Caudate nucleus (tissue), 63 donors: ENCODE measurements at places on chromosomes 5 and 9.

DNA sequence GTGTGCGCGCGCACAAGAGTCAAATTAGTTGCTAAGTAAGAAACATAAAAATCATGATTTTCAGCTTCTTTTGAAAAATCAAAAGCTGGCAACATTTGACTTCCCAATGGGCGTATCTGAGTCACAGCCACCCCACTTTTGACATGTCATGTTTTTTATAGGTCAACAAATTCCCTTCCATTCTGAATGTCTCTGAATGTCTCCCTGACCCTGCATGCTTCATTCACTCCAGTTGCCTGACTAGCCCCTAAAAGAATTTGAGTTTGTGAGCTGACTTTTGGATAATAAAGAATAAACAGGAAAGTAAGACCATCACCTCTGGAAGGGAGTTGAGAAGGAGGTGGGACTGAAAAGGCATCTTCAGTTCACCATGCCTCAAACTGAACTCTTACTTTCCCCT is 20.2 kb upstream of the GLIS3 start:
- no peak for DNase-seq

- DNase-seq, result no peak
Observed at GRCh38 chr5:63310644-63311043, 651.6 kb downstream of the HTR1A start.

DNA sequence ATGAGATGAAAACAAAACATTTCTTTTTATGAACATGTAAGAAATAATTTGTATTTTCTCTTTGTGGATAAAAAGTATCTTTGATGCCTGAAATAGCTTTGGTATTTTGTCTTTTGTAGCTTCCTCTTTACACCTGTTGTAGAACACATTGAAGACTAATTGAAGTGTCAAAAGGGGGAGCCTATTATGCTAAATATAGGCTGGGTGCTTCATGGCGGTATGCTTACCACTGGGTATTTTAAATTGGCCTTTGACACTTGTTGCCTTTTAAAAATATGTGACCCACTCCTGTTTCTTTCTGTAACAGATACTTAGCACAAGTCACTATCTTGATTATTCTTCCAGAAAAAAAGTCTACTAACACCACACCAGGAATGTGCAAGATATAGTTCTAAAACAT is 226.4 kb downstream of the KIAA0825 start:
- DNase-seq, result no peak

- DNase-seq, result no peak
Observed at GRCh38 chr5:57429513-57430120, 53.0 kb downstream of the ACTBL2 start.

DNA sequence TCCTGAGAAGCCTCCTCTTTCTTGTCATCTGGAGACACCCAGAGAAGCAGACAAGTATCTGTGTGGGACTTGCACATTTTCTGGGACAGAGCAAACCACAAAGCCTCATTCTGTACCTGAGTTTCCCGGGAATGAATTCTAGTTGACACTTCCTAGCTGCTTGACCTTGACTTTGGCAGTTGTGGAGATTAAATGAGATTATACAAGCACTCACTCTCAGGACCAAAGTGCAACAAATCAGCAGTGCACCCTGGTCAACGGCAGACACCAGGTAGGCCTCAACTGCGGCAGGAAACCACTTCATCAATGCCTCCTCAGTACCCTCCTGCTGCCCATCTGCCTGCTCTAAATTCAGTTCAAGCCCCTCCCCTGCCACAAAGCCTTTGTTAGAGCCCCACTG is 114.7 kb upstream of the PANK3 start:
- DNase-seq, result no peak

DNA sequence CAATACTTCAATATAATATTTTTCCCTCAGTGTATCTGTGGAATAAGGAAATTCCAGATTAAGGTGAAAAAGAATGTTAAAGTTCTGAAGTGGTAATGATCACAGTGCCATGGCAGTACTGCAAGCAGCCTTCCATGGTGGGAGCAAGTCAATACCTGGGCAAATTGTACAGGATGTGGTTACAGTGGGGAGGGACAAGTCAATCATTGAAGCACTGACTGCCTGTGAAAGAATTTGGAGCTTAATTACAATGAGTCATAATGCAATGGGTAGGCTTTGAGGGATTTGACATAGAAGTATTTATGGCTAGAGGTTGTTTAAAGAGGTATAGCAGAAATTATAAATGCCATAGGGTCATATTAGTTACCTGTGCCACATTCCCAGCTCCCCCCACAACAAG is 786.5 kb upstream of the ACO1 start:
- no peak for DNase-seq

GRCh38 chr5:142280066-142281007 is 44.5 kb downstream of the SPRY4 start:
- DNase-seq, result no peak

DNA sequence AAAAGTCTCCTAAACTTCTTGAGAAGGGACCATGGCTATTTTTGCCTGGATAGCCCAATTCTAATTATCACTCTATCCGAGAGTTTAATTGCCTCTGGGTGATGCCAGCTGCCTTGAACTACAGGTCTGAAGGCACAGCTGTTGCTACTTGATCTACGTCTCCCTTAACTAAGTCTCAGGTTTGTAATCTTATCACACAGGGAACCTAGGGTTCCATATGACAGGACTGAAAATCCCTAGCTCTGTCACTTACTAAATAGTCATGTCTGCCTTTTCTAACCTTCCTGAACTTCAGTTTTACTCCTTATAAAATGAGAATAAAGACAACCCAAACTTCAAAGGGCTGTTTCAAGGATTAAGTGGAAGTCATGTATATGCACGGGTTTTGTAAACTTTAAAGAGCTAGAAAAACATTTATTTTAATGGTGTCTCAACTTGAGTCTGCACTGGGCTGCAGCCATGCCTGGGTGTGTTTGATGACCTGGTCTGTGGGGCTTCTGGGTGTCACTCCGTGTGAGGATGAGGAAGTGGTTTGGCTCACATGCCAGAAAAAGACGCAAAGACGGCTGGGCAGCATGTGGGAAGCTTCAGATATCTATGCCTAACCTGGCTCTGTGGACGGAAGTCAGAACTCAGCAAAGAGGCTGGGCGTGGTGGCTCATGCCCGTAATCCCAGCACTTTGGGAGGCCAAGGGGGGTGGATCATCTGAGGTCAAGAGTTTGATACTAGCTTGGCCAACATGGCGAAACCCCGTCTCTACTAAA is 129.3 kb upstream of the SLC44A1 start:
- no peak for DNase-seq

- DNase-seq, result no peak
Observed at GRCh38 chr9:124139001-124139400, 118.7 kb upstream of the NEK6 start.

DNA sequence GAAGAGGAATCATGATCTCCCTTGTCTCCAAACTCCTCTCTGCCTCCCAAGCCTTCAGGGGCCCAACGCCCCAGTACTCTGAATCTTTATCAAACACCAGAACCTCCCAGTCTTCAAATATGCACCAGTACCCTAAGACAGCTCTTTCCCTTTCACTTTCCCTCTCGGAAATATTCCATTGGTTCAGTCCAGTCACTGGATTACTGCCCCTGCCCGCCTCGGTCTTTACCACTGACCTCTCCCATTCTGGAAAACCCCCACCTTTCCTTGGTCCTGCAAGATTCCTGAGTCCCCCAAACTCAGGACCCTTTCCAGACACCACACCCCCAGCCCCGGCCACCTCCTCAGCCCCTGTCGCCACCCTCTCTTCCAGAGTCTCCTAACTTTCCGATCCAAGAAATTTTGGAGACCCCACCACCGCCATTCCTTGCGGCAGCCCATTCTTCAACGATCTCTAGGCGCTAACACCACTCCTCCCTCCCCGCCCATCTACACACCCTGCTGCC is 674 bp downstream of the C5orf15 start:
- DNase-seq, result no peak

GRCh38 chr9:88713010-88713409 is 178.0 kb downstream of the NXNL2 start:
- no peak for DNase-seq

DNA sequence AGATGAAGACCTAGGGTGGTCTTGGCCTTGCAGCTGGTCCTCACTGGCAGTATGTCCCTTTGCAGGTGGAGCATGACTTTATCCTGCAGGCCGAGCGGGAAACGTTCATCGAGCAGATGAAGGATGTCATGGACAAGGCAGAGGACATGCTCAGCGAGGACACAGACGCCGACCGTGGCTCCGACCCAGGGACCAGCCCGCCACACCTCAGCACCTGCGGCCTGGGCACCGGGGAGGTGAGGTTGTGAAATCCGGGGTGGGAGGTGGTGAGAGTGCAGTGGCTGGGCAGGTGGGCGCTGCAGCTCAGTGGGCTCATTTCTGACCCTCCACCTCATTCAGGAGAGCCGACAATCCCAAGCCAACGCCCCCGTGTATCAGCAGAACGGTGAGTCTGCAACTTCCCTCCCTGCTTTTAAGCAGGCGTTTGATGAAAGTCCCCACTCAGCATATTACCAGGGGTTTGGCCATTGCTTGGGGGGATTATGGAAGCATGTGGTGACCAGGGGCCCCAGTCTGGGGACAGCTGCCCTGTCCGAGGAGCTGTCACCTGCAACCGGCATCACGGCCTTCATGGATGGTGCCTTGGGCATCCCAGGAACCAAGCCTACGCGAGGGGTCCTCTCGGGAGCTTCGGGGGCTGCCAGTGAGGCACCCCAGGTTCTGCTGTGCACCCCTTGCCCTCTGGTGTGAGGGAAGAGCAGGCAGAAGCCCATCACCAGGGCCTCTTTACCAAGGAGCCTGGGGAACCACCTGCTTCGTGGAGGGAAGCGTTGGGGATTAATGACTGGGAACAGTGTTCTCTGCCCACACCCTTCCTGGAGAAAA is 84.0 kb downstream of the WNK2 start:
- no peak for DNase-seq

- no peak for DNase-seq
Observed at GRCh38 chr5:124679578-124680199, 66.8 kb downstream of the ZNF608 start.

DNA sequence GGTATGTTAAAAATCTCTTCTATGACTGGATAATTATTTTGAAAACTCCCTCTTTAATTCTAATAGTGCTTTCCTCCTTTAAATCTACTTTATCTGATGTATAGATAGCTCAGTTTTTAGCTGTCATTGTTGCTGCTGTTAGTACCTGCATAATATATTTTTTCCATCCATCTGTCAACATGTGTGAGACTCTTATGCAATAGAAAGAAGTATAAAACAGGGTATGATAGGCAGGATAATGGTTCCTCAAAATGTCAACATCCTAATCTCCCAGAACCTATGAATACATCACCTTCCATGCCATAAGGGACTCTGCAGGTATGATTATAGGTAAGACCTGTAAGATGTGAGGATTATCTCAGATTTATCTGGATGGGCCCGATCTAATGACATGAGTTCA is 136.9 kb upstream of the LHFPL2 start:
- DNase-seq, result no peak

DNA sequence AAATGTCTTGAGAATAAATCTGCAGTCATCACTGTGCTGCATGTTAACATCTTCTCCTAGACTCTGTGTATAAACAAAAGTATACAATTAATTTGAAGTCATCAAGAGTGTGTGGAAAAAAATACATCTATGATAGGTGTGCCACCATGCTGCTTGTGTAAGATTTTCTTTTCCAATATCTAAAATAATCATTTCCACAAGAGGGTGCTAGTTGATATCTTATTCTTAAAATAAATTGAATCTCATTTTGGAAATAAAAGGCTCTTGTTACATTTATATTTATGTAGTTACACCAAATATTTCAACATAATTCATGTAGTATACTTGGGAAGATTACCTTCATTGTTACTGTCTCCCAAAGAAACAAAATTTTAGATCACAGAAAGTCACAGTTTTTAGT is 14.1 kb upstream of the MOCS2 start:
- no peak for DNase-seq

GRCh38 chr5:68849103-68849502 is 244.7 kb upstream of the SLC30A5 start:
- no peak for DNase-seq

DNA sequence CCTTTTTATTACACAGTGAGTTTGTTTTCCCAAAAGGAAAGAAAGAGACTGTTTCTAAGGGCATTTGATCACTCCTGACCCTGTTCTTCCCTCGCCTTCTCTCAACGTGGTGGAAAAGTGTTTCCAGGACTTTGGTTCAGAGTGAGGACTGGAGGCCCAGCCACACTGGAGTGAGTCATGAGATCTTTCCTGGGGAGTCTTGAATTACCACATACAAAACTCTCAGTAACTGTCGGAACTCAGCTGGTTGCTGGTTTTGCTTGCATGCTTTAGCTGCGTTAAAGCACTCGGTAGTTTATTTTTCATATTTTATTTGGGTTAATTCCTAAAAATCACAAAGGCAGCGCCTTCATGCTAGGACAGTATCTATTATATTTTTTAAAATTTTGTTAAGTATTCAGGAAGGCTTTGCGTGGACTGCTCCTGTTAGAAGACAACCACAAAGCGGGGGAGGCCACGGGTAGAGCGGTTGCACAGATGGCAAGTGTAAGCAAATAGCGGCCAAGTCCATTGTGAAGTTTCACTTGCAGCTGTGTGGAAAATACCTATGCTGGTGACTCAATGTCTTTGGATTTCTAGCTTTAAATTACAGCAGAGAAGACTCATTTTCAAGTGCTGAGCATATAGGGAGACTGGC is 77.7 kb downstream of the ARSB start:
- no peak for DNase-seq

GRCh38 chr5:127353327-127353726 is 62.7 kb downstream of the MEGF10 start:
- DNase-seq, result peak; percentile 8

GRCh38 chr5:75053304-75054133 is 1.2 kb upstream of the GCNT4 start:
- DNase-seq, result peak; percentile 64

DNA sequence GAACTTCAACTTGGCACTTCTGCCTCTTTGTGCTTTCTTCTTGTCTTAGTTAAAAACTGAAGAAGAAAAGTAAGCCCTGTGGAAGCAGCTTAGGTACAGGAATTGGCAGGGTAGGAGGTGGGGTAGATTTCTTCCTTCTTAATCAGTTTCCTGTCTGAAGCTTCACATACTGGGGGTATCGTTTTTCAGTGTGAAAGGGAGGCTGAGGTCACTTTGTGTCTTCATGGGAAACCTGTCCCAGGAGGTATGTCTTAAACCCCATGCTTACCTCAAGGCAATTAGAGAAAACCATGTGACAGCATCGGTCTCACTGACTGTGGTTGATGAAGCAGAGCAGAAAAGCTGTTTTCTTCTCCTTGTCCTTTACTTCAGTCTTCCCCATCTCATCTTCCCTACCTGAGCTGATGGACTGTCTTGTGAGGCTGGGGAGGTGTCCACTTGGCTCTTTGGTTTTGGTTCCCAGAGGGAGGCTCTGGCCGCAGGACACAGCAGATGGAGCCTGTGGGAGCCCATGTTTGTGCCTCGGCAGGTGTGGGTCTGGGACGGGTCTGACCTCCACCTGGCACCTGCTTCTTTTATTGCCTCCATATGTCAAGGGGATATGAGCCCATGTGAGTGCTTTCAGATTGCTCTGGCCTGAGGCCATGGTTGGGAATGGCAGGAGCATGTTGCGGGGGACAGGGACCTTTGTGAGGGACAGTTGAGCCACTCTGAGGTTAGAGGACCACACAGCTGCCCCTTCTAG is 47.0 kb downstream of the SH3GL2 start:
- no peak for DNase-seq
